ENCODE measurements at places on chromosomes 5 and 9.
A peak's percentile ranks its signal among the peaks of the same experiment; 100 is the strongest.

- DNase-seq = no peak
Measured at GRCh38 chr9:38677660-38678303, 42.2 kb downstream of the FAM240B start.

GRCh38 chr5:36028816-36029465 lies 37.7 kb downstream of the UGT3A2 start:
- DNase-seq = no peak

GRCh38 chr9:9275601-9276000 lies 1337.2 kb downstream of the PTPRD start:
- DNase-seq = no peak

DNA sequence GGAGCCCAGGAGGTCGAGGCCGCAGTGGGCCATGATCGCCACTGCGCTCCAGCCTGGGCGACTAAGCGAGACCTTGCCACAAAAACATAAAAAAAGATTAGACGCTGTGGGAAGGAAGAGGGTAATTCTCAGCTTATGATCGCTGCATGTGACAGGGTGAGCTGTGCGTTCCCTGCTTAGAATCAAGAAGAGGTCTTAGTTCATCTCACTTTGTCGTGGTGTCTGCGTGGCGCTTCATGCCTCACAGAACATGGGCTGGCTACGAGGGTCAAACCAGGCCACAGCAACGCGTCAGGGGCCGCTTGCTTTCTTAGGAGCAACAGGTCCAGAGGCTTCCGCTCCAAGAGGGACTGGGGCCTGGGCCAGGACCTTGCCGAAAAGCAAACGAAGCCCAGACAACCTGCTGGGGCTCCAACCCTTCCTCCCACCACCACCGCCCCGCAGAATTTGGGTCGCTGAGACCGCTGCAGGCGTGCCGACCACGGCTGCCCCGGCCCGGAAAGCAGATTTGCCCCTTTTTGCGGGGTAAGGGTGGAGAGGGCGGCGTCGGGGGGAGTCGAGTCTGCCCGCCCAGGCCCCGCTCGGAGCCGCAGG lies 10.0 kb upstream of the GRIN1 start:
- peak; percentile 55 for DNase-seq

DNA sequence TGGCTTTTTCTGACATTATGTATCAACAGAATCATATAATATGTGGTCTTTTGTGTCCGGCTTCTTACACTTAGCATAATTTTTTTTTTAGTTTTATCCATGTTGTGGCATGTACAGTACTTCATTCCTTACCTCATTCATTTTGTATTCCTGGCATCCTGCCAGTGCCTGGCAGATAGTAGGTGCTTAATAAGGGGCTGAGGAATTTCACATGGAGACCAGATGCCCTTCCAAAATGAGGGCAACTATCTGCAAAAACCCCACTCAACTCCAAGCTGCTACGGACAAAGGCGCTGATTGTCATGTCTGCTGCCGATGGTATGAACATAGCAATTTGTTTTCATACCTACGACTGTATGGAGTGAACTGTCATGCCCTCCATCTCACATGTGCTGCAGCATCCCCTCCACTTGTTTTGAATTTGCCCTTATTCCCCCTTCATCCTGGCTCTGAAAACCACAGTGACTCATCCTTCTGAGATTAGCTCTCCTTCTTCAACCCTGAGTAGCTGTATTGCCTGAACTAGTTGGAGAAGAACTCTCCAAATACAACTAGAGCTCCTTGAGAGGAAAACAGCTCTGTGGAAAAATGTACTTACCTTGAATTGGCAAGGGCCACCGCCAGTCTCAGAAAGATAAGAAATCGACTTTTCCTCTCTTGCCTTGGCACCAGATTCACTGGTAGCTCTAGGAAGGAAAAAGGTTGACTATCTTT lies 41.3 kb upstream of the FOXE1 start:
- DNase-seq = no peak

GRCh38 chr5:160485364-160485969 lies 63.8 kb downstream of the PTTG1 start:
- DNase-seq = no peak

DNA sequence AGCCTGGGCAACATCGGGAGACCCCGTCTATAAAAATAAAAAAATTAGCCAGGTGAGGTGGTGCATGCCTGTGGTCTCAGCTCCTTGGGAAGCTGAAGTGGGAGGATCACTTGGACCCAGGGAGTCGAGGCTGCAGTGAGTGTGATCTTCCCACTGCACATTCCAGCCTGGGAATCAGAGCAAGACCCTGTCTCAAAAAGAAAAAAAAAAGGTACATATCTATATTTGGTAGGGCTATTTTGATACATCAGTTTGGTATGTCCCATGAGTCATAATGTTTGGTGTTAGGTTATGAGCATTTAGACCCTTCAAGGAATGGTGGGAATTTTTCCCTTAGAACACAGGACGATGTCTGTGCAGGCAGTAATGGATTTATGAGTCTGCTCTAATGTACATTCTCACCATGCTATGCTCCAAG lies 55.3 kb upstream of the POU4F3 start:
- DNase-seq = no peak

GRCh38 chr5:16687898-16688297 lies 71.1 kb upstream of the RETREG1 start:
- no peak for DNase-seq

DNA sequence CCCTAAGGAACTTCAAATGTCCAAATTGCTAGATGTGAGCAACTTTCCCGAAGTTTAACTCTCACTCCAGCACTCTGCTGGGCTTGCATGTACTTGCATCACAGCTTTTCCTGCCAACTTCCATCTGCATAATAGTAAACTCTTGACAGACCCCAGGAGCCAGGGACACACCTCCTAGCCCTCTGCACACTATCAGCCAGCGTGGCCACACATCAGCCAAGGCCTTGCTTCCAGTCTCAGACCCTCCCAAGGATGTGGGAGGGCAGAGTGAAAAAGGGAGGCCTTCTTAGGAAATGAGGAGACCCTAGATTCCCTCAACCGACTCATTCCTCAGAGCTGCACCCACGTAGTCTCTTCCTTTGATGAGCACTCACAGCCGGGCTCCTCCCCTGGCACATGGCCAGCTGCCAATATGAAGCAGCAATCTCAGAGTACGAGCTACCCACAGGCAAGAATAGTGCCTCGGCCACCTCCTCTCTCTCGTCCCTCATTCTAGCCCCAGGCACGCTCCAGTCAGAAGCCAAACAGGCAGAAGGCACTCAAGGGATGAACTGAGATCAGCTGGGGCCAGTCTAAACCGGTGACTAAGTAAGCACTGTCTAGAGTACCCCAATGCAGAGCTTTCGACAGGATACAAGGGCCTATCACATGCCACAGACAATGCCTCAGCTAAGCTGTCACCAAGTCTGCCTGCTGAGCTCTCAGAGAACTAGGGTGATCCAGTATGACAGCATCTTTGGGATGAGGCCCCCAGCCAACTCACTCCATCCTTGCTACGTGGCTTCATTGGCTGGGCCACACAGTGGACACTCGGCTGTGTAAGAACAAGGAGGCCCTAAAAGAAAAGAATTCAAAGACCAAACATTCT lies 2.3 kb downstream of the P4HA2 start:
- peak; percentile 62 for DNase-seq

GRCh38 chr5:59562756-59563389 lies 330.7 kb downstream of the PDE4D start:
- peak; percentile 23 for DNase-seq

DNA sequence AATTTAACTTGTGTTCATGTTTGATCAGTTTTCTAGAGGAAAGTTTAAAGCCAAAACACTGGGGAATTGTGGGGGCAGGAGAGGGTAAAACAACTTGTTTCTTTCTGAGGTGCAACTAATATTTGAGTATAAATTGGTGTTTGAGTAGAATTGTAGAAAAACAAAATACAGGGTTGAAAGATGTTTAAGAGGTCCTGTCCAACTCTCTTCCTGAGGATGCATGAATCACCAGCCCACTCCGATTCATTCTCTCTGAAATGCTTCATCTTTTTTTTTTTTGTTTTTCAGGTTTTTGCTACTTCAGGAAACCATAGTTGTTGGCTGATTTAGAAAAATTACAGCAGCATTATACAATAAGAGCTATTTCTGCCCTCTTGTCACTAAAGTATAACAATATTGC lies 42.4 kb upstream of the TMC1 start:
- DNase-seq = no peak

DNA sequence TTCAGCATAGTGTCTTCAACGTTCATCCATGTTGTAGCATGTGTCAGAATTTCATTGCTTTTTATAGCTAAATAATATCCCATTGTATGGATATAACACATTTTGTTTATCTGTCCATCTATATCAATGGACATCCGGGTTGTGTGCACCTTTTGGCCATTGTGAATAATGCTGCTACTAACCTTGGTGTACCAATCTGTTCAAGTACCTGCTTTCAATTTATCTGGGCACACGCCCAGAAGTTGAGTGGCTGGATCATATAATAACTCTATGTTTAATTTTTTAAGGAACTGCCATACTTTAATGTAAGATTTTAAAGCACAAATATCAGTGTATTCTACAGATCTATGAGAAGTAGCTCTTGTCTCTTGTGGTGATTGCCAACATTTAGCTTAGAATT lies 43.5 kb downstream of the SCAI start:
- DNase-seq = no peak

- no peak for DNase-seq
Measured at GRCh38 chr5:149323210-149323609, 22.1 kb upstream of the GRPEL2 start.

DNA sequence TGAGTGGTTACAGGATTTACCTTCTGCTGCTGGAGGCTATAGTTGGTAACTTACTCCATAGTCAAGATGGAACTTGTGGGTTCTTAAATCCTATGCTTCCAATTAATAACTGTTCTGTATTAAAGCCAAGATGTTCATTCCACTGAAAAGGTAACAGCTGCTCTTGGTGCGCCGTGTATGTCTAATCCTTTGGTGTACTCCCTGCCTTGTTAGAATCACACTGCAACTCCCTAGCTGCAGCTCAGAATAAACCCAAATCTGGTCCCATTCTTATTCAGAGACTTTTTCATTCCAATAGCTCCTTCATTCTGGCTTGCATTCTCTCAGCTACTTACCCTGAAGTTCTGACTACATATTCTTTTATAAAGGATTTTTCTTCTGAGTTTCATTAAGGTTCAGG lies 1355.5 kb downstream of the MAT2B start:
- no peak for DNase-seq

DNA sequence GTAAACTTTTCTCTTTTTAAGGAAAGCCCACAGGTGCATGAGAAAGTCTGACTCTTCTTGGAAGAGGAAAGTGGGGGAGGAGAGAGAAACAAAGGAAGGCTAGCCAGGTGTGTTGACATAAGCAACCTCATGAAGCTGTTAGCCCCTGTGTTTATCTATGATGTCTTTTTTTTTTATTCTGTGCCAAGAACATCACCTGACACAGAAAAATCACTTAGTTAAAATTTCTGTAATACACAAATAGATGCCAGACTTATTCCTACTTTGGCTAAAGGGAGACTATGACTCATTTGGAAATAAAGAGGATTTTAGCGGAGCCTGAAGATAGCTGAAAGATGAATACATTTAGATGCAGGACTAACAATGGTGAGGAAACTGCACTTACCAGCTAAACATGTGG lies 58.3 kb downstream of the BAAT start:
- DNase-seq = no peak
